SJSA1 (cell line): ENCODE measurements at places on chromosomes 7 and 10. TPM values are rescaled to one million over a fixed set of nuclear protein-coding genes. Genes with fewer than 3 reads are reported as not detected.
A peak's percentile ranks its signal among the peaks of the same experiment; 100 is the strongest.

- peaks cover 28% of the 10 kb centered on the region for H3K4me1 ChIP-seq
- no peak overlapping the region for H3K27ac ChIP-seq
- H3K4me3 ChIP-seq: peak overlapping the region; percentile 36
- no peaks in the 10 kb centered on the region for H3K36me3 ChIP-seq
- peaks cover 90% of the 10 kb centered on the region for H3K27me3 ChIP-seq
Observed at GRCh38 chr7:114085313-114085591, 166.4 kb upstream of the PPP1R3A start.

EPO gene
- not detected in 2 replicates for total RNA-seq

GDF2 gene
- not detected in 2 replicates for total RNA-seq

GRCh38 chr7:17062151-17063044 is 180.6 kb upstream of the AGR3 start:
- no peak for DNase-seq
- no peaks in the 10 kb centered on the region; the same call in 1 of the 2 replicates for H3K27me3 ChIP-seq
- no peak overlapping the region for H3K27ac ChIP-seq
- no peak overlapping the region for H3K4me3 ChIP-seq

ANKRD2 gene
- total RNA-seq: 0.22 TPM in 1 of 2 replicates, not detected in the other

EPC1 gene
- total RNA-seq: 22.0 and 43.9 TPM in 2 replicates

- H3K27ac ChIP-seq: peak overlapping the region; percentile 35
- peaks cover 22% of the 10 kb centered on the region for H3K4me1 ChIP-seq
- no peaks in the 10 kb centered on the region for H3K27me3 ChIP-seq
- no peaks in the 10 kb centered on the region for H3K36me3 ChIP-seq
- peak; percentile 69 for DNase-seq
- no peak overlapping the region for H3K4me3 ChIP-seq
Observed at GRCh38 chr7:29622335-29623265, 59.0 kb downstream of the PRR15 start.

GRCh38 chr10:113576852-113577251 is 24.0 kb downstream of the HABP2 start:
- DNase-seq: no peak
- no peak overlapping the region for H3K27ac ChIP-seq
- H3K4me1 ChIP-seq: no peaks in the 10 kb centered on the region
- H3K4me3 ChIP-seq: no peak overlapping the region

DNA sequence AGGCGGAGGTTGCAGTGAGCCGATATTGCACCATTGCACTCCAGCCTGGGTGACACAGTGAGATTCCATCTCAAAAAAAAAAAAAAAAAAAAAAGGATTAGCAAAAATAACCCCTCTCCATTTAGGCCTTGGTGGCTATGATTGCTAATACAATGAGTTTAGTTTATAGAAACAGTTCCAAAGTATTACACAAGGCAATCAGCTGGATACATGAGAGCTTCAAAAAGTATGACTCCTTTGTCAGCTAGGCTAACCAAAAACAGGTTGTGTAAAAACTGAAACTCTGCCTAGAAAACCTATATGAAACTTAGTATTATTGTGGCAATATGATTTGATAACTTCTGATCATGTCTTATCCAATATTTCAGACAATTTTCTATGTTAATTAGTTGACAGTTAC is 57.2 kb downstream of the SUGCT start:
- no peaks in the 10 kb centered on the region for H3K4me1 ChIP-seq
- no peak for DNase-seq
- no peak overlapping the region for H3K27ac ChIP-seq
- no peak overlapping the region for H3K4me3 ChIP-seq
- no peaks in the 10 kb centered on the region; the same call in 1 of the 2 replicates for H3K27me3 ChIP-seq

DNA sequence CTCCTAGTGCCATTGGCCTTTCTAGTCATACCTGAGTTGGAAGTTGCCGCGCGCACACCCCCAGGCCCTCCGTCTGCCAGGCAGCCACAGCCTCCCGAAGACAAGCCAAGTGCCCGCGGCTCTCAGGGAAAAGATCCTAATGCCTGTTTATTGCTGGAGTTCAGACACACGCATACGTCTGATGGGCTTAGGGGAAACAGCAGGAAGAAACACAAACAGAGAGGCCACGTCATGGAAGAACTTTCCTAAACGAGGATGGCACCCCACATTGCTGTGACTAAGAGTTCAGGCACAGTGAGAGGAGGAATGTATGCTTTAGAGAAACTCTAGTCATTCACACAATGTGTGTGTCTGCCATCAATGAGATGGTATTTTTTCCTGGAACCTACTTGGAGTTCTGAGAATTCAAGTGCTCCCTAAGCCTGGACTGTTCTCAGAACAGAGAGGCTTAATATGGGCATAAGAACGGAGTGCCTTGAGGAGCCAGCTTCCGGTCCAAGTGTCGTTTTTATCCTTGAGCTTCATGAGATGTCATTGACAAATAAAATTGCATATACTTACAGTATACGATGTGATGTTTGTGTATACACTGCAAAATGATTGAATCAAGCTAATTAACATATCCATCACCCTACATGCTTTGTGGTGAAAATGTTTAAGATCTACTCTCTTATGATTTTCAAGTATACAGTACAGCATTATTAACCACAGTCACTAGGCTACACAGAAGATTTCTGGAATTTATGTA is 11.6 kb upstream of the RBP3 start:
- no peaks in the 10 kb centered on the region for H3K27me3 ChIP-seq
- no peak overlapping the region for H3K4me3 ChIP-seq

MYH16 gene
- 0.41 TPM in 1 of 2 replicates, not detected in the other for total RNA-seq

FAM107B gene
- total RNA-seq: 31.9 and 35.6 TPM in 2 replicates

PRR15 gene
- total RNA-seq: not detected in 2 replicates

POM121C gene
- 6.1 and 6.6 TPM in 2 replicates for total RNA-seq

GRCh38 chr7:151428378-151429236 is 11.3 kb downstream of the CRYGN start:
- H3K27me3 ChIP-seq: no peaks in the 10 kb centered on the region
- H3K36me3 ChIP-seq: no peaks in the 10 kb centered on the region
- H3K4me1 ChIP-seq: peaks cover 62% of the 10 kb centered on the region
- peak; percentile 85 for DNase-seq
- H3K4me3 ChIP-seq: no peak overlapping the region

GRCh38 chr7:30157204-30157603 is 22.4 kb downstream of the MTURN start:
- H3K27ac ChIP-seq: no peak overlapping the region
- H3K4me1 ChIP-seq: peaks cover 4% of the 10 kb centered on the region
- H3K36me3 ChIP-seq: peaks cover 36% of the 10 kb centered on the region
- H3K4me3 ChIP-seq: no peak overlapping the region

DNA sequence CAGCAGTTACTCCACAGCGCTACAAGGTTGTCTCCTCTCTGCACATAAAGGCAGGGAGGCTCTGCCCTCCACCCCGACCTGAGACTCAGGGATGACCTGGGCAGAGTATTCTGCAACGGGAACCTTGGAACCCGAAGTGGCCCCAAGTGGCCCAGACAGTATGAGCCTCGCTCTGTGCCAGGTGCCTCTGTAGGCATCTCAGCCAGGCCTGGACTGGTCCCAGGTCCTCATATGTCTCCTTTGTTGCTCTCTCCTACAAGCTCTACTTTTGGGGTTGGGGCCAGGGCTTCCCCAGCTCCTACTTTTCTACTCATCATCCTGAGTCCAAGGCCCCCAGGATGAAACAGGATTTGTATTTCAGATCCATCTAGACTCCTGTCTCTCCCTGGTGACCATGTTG is 241.5 kb upstream of the PRSS1 start:
- H3K4me1 ChIP-seq: no peaks in the 10 kb centered on the region
- no peaks in the 10 kb centered on the region for H3K27me3 ChIP-seq
- DNase-seq: no peak
- H3K4me3 ChIP-seq: no peak overlapping the region
- no peaks in the 10 kb centered on the region for H3K36me3 ChIP-seq
- H3K27ac ChIP-seq: no peak overlapping the region

- no peaks in the 10 kb centered on the region for H3K36me3 ChIP-seq
- DNase-seq: no peak
- H3K27ac ChIP-seq: no peak overlapping the region
- H3K4me1 ChIP-seq: peaks cover 21% of the 10 kb centered on the region
Observed at GRCh38 chr7:20152511-20152910, 64.7 kb downstream of the MACC1 start.

GRCh38 chr10:100347568-100348195 is 649 bp downstream of the SCD start:
- H3K27me3 ChIP-seq: peaks cover 4% of the 10 kb centered on the region; the same call in 1 of the 2 replicates
- peak overlapping the region; percentile 50 for H3K4me3 ChIP-seq
- peaks cover 9% of the 10 kb centered on the region for H3K4me1 ChIP-seq
- H3K27ac ChIP-seq: no peak overlapping the region

GRCh38 chr10:122181041-122181732 is 89.9 kb upstream of the BTBD16 start:
- H3K4me1 ChIP-seq: peaks cover 19% of the 10 kb centered on the region
- DNase-seq: no peak
- no peaks in the 10 kb centered on the region for H3K27me3 ChIP-seq

GRCh38 chr7:143434660-143435059 is 8.6 kb upstream of the TAS2R60 start:
- peaks cover 8% of the 10 kb centered on the region for H3K27me3 ChIP-seq
- H3K27ac ChIP-seq: no peak overlapping the region
- H3K4me3 ChIP-seq: no peak overlapping the region
- no peak for DNase-seq
- no peaks in the 10 kb centered on the region for H3K36me3 ChIP-seq
- no peaks in the 10 kb centered on the region for H3K4me1 ChIP-seq

SEMA4G gene
- 0.42 and 0.88 TPM in 2 replicates for total RNA-seq

DNA sequence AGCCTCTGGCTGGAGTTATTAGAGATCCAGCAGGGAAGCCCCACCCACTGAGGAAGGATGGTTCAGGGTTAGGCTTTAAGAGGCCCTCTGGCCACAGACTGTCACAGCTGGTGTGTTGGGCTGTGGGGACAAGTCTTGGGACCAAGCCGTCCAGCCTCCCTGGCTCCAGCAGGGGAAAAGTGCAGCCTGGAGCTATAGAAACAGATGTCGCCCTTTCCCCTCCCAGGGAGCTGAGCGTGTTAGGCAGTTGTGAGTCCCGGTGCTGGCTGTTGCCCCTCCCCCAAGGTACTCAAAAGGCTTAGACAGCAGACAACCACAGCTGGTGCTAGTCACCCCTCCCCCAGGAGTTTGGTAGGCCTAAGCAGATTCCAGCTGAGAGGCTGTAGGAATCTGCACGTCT is 143.4 kb downstream of the TMEM168 start:
- H3K27ac ChIP-seq: no peak overlapping the region
- no peaks in the 10 kb centered on the region for H3K27me3 ChIP-seq
- no peaks in the 10 kb centered on the region for H3K4me1 ChIP-seq
- H3K36me3 ChIP-seq: no peaks in the 10 kb centered on the region

STAMBPL1 gene
- 12.9 and 17.1 TPM in 2 replicates for total RNA-seq

- H3K4me3 ChIP-seq: no peak overlapping the region
- no peaks in the 10 kb centered on the region for H3K36me3 ChIP-seq
- no peak for DNase-seq
- peaks cover 41% of the 10 kb centered on the region for H3K27me3 ChIP-seq
- H3K4me1 ChIP-seq: no peaks in the 10 kb centered on the region
Observed at GRCh38 chr10:43265799-43266721, 805 bp downstream of the RASGEF1A start.

GRCh38 chr10:81708929-81709328 is 166.1 kb upstream of the NRG3 start:
- H3K4me3 ChIP-seq: no peak overlapping the region
- no peaks in the 10 kb centered on the region for H3K27me3 ChIP-seq
- no peak overlapping the region for H3K27ac ChIP-seq
- H3K4me1 ChIP-seq: no peaks in the 10 kb centered on the region
- no peaks in the 10 kb centered on the region for H3K36me3 ChIP-seq
- no peak for DNase-seq

DNA sequence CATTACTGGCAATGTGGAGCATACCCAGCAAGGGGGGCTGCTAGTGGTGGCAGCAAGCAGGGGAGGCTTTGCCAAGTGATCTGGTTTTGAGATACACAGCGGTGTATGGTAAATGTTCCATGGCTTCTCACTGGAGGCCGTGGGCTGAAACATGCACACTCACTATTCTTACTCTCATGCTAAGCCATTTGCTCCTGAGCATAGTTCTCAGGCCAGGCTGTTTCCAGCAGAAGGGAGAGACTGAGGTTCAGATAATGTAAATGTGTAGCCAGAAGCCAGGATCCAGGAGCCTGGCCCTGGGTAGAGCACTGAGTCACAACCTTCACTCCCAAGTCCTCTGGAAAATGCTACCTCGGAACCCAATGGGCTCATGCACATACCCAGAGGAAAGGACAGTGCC is 757.9 kb downstream of the GRID1 start:
- DNase-seq: peak; percentile 16
- H3K27ac ChIP-seq: no peak overlapping the region
- H3K4me3 ChIP-seq: no peak overlapping the region
- H3K36me3 ChIP-seq: no peaks in the 10 kb centered on the region

DNA sequence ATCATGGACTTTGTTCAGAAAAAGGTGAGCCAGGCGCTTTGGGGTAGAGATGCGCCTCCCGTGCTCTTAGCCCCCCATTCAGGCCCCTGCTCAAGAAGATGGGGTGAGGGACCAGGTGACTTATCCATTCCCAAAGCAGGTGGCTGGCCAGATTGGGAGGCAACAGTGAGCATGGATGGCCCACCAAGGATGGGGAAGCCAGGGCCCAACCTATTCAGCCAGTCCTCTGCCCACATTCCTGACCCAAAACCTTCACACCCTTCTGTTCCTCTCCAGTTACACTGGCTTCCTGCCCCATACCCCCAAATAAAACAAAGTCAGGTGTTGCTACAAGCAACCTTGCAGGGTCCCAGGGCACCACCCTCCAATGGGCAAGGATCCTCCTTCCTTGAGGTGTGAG is 44.4 kb downstream of the TSPAN15 start:
- H3K27ac ChIP-seq: no peak overlapping the region
- no peaks in the 10 kb centered on the region for H3K27me3 ChIP-seq
- no peaks in the 10 kb centered on the region for H3K36me3 ChIP-seq
- no peak for DNase-seq
- H3K4me3 ChIP-seq: no peak overlapping the region

DNA sequence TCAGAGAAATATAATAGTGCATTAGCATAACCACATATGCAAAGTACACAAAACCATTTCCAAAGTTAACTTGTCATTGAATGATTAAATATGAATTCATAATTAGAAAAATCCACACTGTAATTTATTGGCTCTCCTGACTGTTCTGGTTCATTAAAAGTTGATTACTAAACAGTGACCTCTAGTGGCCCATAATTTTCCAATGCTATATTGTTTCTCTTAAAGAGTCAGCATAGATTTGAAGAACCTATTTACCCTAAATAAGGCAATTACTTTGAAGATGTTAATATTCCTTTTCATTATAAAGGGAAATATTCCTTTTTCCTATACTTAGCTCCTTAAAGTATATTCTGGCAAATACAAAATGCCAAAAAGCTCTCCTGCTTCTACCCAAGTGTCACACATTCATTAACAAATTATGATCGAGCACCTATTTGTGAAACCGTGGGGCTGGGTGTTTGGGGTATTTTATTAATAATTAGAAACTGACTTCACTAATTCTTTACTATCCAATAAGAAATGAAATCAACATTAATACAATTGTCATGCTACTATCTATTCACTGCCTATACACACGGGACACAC is 86.2 kb downstream of the HIBADH start:
- no peaks in the 10 kb centered on the region for H3K27me3 ChIP-seq
- no peak for DNase-seq
- no peaks in the 10 kb centered on the region for H3K36me3 ChIP-seq
- no peaks in the 10 kb centered on the region for H3K4me1 ChIP-seq

DNA sequence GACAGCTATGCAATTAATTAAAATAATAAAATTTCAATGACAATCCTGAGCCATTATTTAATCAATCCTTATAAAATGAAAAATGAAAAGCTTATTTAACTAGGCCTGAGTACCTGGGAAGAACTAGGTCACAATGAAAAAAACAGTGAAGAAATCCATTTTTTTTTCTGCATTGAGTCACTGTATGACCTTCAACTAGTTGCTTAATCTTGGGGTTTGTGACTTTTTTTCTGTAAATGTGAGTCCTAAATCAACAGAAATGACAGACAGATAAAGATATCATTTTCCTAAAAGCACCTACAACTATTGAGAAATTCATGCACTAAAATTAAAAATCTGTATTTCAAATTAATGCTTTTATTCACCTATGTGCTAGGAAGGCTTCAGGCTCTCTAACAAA is 96.8 kb downstream of the TMEM26 start:
- H3K4me1 ChIP-seq: 0 out of 2 replicates have a peak, but pooled peaks cover 4% of the 10 kb centered on the region
- DNase-seq: no peak
- H3K27ac ChIP-seq: no peak overlapping the region
- no peak overlapping the region for H3K4me3 ChIP-seq
- H3K27me3 ChIP-seq: no peaks in the 10 kb centered on the region; the same call in 1 of the 2 replicates
